ENCODE measurements at places on chromosomes 1 and 21.

DNA sequence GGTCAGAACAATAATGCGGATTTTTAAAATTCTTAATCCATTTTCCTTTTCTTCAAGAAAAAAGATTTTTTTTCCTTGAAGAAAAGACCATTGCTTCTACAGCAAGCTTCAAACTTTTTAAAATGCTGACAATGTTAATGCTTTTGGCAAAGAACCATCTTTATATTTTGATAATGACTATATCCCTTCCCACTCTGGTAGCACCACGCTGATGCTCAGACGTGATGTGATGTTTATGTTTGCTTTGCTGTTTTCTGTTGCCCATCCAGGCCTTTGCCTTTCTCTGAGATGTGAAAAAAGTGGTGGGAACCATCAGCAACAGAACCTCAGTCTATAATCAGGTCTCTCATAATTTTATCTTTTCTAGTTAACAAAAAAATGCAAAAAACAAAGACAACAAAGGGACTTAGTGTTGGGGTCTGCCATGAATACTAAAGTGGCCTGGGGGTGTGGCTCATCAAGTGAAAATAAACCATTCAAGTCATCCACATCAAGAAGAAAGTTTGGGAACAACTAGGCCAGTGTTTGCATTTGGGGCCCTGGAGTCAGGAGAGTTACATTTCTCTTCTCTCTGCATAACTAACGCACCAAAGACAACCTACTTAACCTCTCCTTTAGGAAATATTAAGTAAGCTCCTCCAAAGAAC, 244.6 kb upstream of the DMRTA2 start:
- no peak for DNase-seq

DNA sequence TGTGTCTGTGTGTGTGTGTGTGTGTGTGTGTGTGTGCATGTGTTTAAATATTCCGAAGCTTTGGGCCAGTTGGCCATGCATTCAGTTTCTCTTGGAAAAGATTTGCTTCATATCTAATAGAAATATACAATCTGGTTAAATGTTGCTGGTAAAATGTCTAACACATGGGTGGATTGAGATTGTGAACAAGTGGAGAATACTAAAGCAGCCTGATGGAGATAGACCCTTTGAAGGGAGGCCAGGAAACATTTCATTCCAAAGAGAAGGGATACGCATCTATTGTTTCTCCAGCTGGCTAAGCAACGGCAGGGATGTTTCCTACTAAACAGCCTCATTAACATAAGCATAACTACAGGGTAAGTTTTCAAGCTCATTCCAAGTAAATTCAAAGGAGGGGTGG, 257.5 kb upstream of the PTBP2 start:
- no peak for DNase-seq

GRCh38 chr1:25042331-25043227, 112.5 kb upstream of the RUNX3 start:
- DNase-seq, result no peak

DNA sequence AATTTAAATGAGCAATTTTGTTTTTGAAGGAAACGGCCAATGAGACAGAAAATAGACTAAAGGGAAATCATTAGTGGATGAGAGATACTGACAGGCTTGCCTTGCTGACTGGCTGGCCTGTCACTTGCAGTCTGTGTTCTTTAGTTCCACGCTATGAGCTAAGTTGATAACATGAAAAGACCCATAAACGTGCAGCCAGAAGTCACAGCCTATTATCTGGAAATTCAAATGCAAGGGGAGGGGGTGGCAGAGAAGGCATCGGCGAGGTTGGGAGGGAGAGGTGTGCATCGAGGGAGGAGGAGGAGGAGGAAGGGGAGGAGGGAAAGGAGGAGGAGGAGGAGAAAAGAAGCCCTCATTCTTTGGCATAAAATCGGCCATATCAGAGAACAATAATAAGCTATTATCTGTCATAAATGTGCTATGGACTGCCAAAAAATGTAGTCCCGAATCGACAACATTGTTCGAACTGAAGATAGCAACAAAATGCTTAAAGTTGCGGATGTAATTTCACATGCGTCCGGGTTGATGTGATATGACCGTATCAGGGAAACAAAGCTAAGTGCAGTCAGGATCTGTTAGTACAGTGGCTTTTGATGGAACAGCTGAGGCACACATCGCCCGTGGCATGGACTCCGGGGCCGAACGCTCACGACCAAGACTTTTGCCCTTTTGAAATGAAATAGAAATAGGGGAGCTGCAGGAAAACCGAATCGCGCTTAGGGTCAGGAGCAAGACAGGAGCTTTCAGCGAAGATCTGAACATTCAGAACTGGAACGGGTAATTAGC, 11.6 kb upstream of the BARHL2 start:
- no peak for DNase-seq

DNA sequence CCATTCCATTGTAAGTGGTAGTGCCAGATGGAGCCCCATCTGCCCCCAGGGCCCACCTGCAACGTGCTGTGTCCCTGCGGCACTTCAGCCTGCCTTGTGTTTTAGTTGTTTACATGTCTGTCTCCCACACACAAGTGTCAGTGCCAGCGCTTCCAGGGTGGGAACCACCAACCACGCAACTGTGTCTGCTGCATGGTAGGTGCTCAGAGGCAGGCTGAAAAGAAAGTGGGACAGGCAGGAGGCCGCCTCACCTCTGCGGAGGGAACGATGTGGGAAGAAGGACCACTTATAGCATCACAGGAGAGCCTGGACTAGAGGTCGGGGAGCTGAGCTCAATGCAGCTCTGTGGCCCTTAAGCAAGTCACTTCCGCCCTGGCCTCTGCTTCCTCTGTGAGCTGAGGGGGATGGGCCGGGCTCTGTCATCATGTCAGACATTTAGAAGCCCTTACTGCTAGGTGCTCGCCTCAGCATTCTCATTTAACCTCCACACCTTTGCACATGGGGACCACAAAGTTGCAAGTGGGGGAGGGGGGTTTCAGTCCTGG, 17.9 kb downstream of the SLC9A1 start:
- no peak for DNase-seq

DNA sequence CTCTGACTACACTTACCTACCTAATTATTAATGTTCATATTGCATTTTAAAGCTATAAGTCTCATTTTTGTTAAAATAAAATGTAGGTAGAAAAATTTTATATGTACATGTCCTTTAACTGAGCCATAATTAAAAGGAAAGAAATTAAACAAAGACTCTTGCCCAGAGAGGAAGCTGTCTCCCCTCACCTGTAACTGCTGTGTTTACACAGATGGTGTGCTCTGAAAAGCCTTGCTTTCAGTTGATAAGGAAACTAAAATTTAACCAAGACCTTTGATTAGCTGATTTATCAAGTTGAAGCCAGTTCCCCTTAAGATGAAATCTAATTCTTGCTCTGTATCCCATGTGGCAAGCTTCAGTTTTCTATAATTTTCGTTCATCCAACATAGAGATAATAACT, 213.5 kb downstream of the LYPLAL1 start:
- no peak for DNase-seq
